ENCODE measurements at places on chromosomes 7 and 10.

- DNase-seq = no peak
These were observed 23.8 kb downstream of the C10orf105 start for GRCh38 chr10:71695502-71696476.

DNA sequence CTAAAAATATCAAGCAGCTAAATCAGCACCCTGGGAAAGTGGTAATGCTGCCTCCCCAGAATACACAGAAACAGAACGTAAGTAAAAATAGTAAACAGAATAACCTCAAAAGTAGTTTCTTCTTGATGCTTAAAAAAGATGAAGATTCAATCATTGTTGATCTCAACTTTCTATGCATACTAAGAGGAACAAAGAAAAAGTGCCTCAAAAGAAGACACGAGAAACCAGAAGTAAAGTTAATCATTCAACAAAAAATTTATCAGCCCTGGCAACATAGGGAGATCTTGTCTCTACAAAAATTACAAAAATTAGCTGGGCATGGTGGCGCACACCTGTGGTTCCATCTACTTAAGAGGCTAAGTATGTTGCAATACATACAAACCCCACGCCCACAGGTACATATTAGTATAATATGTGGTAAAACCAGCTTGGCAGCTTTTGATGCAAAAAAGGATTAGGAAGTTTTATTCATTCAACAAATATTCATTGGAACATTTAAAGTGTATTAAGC lies 153.7 kb downstream of the NRBF2 start:
- DNase-seq = no peak

GRCh38 chr10:6542999-6543430 lies 37.1 kb downstream of the PRKCQ start:
- peak; percentile 19 for DNase-seq

GRCh38 chr10:125557801-125558505 lies 125.0 kb downstream of the TEX36 start:
- no peak for DNase-seq

DNA sequence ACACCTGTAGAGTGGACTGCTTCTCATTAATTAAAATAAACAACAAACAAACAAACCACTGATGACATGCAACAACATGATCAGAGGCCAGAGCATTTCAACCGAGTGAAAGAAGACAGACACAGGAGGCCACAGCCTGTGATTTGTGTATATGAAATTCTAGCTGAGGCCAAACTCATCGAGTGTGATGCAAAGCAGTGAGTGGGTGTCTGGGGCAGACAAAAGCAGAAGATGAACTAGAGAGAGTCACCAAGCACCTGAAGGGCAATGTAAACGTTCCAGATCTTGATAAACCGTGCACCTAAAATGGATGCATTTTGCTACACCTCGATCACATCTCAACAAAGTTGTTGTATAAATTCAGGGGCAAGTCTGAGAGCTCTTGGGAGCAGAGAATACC lies 108.4 kb downstream of the KLF6 start:
- DNase-seq = no peak

GRCh38 chr7:132904209-132904608 lies 177.7 kb downstream of the CHCHD3 start:
- DNase-seq = no peak

GRCh38 chr10:19944911-19945663 lies 128.9 kb downstream of the PLXDC2 start:
- DNase-seq = no peak

DNA sequence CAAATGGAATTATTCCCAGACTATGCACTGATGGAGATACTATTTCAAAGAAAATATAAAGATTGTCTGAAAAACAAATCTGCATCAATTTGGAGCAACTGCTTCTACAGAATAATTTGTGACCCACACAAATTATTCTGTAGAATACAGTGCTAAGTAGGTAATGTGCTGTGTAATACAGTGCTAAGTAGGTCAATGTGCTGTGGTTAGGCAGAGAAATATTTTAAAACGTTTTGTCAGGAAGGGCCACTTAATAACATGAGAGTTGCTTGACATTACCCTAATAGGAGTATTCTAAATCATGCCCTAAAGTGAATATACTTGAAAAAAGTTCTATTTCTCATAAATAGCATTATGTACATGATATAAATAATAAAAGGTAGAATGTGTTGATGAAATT lies 116.5 kb upstream of the KCND2 start:
- no peak for DNase-seq

DNA sequence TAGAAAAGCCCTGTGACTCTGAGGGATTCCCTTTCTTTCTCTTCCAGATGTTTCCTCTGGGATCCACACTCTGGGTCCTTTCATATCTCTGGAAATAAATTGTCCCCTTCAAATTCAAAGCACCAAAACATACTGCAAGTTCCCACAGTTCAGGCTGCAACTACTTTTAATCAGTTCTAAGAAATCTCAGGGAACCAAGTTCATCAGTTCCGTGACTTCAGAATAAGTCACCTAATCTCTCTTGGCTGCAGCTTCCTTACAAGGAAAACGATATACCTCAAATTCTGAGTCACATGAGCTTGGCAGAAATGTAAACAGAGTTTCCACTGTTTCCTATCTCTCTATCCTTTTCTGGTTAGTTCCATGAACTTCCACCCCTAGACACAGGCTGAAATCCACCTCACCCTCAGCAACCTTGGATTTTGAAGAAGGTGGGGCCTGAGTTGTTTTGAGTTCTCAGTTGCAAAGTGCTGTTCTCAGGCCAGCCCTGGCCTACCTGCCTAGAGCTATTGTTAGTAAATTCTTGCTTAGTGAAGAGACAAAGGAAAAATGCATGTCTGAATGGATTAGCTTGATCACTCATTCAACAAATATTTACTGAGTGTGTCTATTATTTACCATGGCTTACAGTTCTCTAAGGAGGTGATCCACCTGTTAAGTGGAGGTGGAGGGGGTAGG lies 59.3 kb upstream of the IL6 start:
- DNase-seq = no peak

DNA sequence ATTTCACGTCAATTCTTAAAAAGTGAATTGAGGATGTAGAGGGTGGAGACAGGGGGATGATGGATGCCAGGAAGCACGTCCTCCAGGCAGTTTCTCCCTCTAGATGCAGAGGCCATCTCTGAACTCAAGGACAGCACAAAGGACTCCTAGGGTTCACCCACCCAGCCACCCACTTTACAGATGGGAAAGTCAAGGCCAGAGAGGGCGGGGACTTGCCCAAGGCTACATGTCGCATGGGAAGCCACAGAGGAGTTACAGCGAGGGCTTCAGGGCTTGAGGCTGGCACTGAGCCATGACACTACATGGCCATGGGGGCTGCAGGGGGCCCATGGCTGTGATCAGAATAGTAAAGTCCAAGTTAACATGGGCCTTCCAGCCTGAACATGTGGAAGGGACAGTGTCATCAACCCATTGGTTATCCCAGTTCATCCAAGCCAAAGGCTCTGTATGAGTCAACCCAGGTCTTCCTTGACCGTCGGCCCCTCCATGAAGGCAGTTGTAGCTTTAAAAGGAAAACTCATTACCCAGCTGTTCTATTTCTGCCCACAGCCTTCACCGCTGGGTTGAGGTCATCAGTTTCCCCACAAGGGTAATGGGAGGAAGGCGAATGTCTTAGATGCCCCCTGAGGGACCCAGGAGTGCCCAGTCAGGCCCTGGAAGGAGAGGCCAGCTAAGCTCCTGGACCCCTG lies 24.3 kb upstream of the KPNA7 start:
- no peak for DNase-seq

- DNase-seq = no peak
These were observed 19.7 kb upstream of the PWWP2B start for GRCh38 chr10:132377326-132377725.

GRCh38 chr7:126040114-126041045 lies 1110.8 kb upstream of the POT1 start:
- DNase-seq = no peak

DNA sequence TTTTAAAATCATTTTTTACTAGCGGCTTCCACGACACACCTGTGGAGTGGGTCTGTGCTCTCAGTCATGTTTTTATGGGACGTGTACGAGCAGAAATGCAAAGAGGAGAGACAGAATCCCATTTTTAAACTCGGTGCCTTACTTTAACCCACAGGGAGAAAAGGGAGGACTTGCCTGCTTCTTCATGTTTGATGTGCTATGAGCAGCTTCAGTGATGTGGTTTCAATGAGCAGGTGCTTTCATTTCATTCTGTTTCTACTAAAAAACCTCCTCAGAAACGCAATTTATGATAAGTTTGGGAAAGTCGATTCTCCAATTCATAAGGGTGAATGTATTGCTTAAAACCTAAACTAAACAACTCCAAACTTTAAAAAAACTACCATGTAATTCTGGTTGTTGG lies 537.2 kb downstream of the GATA3 start:
- no peak for DNase-seq

GRCh38 chr7:78203042-78203720 lies 404.6 kb downstream of the PHTF2 start:
- no peak for DNase-seq

DNA sequence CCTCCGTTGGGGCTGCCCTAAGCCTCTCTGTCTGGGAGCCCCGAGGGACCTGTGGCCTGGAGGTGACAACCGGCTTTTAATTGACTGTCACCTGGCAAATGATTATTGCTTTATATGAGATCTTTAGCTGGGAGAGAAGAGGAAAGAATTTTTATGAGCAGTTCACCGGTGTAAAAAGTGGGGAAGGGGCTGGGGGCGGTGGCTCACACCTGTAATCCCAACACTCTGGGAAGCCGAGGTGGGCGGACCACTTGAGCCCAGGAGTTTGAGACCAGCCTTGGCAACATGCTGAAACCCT lies 2.6 kb upstream of the COX19 start:
- DNase-seq = no peak

DNA sequence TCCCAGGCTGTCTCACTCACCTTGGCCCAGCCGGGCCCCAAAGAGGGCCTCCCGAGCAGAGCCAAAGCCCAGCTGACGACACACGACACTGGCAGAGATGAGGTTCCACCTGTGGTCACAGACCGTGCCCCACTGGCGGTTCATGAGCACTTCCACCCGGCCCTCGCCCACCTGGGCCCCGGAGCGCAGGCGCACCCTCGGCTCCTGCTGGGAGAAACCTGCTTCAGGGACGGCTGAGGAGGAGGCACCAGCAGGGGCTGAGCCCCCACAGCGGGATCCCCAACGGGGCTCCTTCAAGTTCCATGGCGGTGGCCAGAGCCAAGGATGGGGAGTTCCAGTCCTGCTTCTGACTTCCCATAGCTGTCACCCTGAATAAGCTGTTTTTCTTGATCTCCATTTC lies 10.0 kb downstream of the LOXL4 start:
- DNase-seq = no peak

DNA sequence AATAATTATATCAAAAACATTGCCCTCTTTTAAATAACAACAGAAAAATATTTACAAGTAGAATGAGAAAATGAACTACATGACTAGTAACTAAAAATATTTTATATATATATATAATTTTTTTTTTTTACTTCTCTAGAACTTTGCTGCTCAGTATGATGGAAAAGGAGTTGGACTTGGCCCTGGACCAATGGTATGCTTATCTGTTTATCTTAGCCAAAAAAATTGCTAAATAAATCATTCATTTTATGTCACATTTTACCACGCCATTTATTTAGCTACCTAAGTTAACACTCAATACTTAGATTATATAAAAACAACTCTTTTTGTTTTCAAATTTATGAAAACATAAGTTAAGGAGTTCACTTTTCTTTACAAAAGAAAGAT lies 6.7 kb downstream of the COL1A2 start:
- DNase-seq = no peak

GRCh38 chr7:115494529-115495147 lies 535.9 kb downstream of the TFEC start:
- no peak for DNase-seq

GRCh38 chr7:8724080-8724718 lies 290.8 kb downstream of the NXPH1 start:
- DNase-seq = peak; percentile 72

DNA sequence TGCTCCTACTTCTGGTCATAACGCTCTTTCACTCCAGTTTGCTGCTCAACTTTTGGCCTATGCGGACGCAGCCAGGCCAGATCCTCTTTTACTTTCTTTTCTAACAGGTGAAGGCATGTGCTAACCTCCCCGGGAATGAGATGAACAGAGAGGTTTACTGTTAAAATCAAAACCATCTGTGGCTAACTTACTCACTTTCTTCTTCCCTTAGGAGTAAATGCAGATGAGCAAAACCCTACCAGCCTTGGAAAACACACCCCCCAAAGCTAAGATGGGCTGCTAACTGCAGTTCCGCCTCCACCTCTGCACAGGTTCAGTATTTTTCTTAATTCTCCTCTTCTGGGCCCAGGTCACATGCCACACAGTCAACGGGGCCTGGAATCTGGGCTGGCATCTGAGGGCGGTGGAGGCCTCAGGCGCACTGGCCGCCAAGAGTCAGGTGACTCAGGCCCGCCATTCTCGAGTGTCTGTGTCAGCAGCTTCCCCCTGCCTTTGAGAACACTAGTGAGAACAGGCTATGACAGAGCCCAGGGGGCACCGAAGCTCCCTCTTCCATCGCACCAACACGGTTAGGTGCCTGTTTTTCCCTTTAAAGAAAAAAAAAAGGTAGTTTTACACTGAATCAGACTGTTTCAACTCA lies 11.1 kb downstream of the FAM53B start:
- DNase-seq = peak; percentile 69

GRCh38 chr10:130461631-130462030 lies 325.4 kb downstream of the GLRX3 start:
- DNase-seq = no peak

DNA sequence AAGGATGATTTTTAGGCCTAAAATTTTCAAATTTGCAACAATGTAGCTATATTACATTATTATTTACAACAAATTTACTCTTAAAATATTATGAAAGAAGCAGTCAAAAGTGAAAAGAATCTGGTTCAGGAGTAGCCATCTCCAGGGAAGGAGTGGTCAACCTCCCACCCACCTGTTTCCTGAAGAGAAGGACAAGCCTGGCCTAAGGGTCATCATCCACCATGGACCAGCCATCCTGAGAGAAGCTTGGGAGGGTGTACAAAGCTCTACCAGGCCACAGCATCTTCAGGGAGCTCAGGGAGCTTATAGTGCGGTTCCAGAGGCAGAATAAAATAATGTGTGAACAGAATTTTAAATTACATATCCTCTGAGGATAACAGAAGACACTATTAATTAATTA lies 38.1 kb downstream of the COL1A2 start:
- DNase-seq = no peak

GRCh38 chr7:91519241-91520158 lies 255.3 kb downstream of the FZD1 start:
- no peak for DNase-seq

DNA sequence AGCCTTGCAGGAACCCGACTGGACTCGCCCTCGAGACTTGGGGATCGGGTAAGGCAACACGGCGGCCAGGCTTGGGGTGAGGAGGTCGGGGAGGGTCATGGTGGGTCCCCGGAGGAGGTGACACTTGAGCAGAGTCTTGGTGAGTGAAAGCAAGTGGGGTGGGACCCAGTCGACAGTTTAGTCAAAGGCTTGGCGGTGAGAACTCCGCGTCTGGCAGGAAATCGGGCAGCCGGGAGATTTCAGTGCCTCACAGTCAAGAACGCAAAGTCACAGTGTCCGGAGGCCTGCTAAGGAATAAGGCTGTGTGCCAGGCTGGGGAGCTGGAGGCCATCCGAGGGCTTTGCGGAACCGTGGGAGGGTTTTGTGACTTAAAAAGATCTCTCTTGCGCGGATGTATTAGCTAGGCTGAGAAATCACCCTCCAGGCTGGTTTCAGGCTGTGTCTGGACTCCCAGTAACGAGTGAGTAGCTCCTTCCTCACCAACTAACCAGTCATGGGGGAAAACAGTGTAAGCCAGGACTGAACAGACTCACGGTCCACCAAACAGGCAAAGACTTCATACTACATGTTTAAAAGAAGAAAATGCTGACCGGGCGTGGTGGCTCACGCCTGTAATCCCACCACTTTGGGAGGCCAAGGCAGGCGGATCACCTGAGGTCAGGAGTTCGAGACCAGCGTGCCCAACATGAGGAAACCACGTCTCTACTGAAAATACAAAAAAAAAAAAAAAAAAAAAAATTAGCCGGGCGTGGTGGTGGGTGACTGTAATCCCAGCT lies 613 bp downstream of the AP5Z1 start:
- peak; percentile 59 for DNase-seq
